ENCODE measurements at places on chromosomes 13 and 19.

DNA sequence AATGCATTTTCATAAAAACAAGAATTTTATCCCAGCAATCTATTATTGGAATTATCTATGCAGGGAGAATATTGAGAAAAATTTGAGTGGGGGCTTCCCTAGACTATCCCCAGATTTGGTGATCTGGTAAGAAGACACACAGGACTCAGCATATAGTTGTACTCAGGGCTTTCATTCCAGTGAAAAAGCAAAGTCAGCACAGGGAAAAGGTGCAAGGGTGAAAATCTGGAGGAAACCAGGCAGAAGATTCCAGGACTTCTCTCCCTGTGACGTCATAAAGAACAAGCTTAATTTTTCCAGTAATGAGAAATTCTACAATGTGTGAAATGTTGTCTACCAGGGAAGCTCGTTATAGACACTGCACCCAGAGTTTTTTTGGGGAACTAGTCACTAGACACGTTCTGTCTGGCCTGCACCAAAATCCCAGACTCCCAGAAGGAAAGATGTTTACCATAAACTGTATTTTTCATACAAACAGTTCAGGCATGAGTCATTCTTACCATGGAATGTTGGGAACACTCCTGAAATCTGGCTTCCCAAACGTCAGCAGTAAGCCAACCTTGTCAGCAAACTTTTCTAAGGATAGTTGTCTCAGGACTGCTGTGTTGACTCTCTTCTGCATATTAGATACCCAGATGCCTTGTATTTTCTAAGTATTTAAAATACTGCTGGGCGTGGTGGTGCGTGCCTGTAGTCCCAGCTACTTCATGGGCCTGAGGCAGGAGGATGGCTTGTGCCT lies 107.4 kb downstream of the DNAJC3 start:
- no peak for DNase-seq

DNA sequence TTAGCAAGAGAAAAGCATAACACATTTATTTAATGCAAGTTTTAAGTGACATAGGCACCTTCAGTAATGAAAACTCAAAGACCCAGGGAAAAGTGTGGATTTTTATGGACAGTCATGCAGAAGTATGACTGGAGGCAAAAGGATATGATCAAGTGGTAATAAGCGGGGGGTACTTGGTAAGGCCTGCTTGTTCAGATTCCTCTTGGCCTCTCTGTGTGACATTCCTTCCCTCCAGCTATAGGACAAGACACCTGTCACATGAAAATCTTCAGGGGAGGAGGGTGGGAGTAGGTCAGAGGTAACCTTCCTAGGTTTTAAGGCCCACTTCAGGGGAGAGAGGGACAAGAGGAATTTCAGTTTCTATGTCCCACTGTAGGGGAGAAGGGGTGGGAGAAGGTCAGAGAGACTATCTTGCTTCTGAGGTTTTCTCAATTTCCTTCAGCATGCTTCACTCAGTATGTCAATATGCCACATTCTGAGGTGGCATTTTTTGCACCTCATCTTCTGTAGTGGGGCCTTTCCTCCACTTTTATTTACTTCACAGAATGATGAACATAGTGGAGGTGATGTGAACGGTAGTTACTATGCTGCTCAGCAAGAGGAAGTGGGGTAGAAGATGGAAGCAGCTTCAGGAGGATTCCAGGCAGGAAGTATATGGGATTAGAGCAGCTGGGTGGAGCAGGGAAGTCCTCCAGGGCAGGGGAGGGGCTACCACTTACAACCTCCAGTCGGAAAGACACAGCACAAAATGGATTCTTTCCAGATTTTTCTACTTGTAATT lies 73.2 kb upstream of the RFC3 start:
- DNase-seq: no peak

- peak; percentile 45 for DNase-seq
These were observed 18.2 kb upstream of the PLAUR start for GRCh38 chr19:43688059-43688701.

DNA sequence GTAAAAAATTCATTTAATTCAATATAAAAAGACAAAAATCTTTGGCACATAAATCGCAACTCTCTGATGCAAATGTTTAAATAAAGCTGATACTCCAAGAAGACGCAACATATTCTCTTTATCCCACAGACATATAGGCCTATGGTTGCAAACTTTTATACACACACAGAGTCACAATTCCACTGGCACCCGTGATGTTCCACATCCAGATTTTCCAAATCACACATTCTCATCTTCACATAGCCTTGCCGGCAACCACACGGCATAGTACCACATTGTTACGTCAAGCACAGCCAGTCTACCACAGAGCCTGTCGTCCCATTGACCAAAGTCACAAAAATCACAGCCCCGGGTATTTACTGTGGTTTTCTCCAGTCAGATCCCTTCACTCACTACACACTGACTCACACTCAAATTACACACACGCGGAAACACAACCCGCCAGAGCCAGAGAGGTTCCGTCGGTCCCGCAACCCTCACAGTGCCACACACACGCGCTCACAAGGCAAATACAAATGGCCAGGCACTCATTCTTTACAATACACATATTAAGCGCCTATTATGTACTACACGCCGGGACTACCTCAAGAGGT lies 546 bp upstream of the ZNF546 start:
- peak; percentile 48 for DNase-seq

DNA sequence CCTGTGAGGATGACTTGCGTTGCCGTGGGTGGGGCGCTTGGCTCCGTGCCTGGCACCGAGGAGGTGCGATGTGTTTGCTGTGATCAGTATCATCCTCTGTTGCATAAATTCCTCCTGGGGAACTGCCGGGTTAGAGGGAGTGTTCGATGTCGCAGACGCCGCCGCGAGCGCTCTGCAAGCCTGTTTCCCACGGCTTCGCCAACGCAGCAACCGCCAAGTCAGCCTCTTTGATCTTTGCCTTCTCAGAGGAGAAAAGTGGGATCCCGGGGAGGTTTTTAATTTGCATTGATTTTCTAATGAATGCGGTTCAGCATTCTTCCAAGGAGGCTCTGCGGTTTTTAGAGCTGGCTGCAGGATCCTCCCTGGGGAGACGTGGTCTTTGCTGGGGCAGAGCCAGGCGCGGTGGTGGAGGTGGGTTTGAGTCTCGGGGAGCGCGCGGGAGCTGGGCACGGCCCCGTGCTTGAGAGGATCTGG lies 7.6 kb downstream of the GPR32 start:
- no peak for DNase-seq

GRCh38 chr19:34838753-34839431 lies 65.9 kb upstream of the ZNF599 start:
- no peak for DNase-seq

GRCh38 chr19:32233091-32233490 lies 112.3 kb upstream of the ZNF507 start:
- no peak for DNase-seq

DNA sequence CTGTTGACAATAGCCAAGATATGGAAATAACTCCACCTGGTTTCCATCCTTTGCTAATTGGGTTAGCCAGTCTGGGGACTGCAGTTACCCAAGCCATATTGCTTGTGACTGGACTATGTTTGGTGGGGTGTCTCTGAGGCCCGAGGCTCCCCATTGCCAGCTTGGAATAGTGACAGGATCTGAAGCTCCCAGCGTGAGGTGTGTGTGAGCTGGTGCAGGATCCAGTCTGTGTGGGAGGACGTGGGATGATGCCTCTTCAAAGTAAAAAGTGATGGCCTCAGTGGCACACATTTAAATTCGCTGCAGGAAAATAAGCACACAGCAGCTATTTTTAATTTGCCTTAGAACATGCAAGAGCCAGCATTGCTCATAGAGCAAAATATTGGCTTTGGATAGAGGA lies 75.0 kb downstream of the TEX26 start:
- DNase-seq: no peak

GRCh38 chr13:36360903-36361302 lies 14.7 kb upstream of the SPART start:
- DNase-seq: no peak

- DNase-seq: peak; percentile 80
These were observed at the start of gene ZNF578 for GRCh38 chr19:52453324-52454094. ZNF578 (plus strand) TSS chr19:52453553; CDS start chr19:52501846, 48,293 bp downstream.

- DNase-seq: peak; percentile 20
These were observed 398.9 kb downstream of the IRS2 start for GRCh38 chr13:109387471-109387870.

GRCh38 chr13:97057176-97057575 lies 62.9 kb upstream of the OXGR1 start:
- no peak for DNase-seq

GRCh38 chr19:12527034-12527836 lies 24.0 kb downstream of the ZNF564 start:
- DNase-seq: no peak

GRCh38 chr13:76884186-76884906 lies 1.9 kb downstream of the KCTD12 start:
- peak; percentile 25 for DNase-seq

Data from CD4-positive, alpha-beta T cell treated with Interleukin-15 for 1 hour (primary cell).